Cortex of kidney (tissue), 1 donor: ENCODE measurements at places on chromosomes 7 and 10.

GRCh38 chr7:98659756-98660155 lies 42.7 kb downstream of the NPTX2 start:
- no peak for DNase-seq

- DNase-seq: no peak
Observed at GRCh38 chr10:91313796-91314485, 93.5 kb downstream of the PCGF5 start.

- DNase-seq: no peak
Observed at GRCh38 chr10:123573236-123574108, 92.7 kb upstream of the GPR26 start.

DNA sequence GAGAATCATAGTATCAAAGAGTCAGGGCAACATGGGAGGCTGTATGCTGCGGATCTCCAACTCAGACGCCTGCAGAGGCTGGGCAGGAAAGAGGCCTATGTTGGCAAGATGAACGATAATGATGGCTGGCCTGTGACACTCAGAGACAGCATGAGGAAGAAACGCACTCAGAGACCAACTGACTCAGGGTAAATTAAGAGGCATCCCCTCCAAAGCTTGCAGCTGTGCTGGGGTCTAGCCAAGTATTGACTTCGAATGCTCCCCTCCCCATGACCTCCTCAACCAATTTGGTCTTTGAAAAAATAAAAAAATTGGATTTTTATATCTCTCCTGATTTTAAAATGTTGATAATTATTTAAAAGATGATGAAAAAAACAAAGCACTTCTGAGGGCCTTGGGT lies 718.9 kb downstream of the GRID1 start:
- DNase-seq: no peak

GRCh38 chr10:132450825-132451505 lies 54.0 kb downstream of the PWWP2B start:
- DNase-seq: no peak

DNA sequence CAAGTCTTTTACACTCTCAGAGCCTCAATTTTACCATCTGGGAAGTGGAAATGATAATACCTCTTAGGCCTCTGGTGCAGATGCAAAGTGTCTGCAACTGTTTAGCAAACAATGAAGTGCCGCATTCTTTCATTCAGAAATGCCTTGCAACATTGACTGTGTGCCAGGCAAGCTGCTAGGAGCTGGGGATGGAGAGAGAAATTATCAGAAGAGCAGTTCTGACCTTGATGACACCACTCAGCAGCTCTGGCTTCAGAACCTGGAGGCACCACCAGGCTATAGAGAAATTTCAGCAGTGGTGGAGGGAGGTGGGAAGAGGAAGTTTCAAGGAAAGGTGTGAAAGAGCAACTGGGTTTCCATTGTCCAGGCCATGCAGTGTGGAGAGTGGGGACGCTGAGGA lies 78.1 kb upstream of the HABP2 start:
- no peak for DNase-seq

DNA sequence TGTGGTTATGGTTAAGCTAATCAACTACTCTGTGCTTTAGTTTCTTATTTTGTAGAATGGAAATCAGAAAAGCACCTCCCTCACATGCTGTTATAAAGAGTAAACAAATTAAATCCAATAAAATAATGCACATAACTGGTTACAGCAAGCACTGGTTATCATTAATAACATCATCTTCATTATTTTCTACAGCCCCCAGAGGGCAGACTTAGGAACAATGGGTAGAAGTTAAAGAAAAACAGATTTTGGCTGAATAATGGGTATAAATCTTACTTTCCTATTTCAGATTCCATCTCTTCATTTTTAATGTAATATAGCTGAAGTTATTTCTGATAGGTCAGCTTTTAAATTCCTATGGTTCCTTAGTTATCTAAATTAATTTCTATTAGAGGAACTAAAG lies 126.5 kb downstream of the DOCK4 start:
- DNase-seq: no peak

- no peak for DNase-seq
Observed at GRCh38 chr7:270351-270983, 19.5 kb upstream of the FOXL3 start.

DNA sequence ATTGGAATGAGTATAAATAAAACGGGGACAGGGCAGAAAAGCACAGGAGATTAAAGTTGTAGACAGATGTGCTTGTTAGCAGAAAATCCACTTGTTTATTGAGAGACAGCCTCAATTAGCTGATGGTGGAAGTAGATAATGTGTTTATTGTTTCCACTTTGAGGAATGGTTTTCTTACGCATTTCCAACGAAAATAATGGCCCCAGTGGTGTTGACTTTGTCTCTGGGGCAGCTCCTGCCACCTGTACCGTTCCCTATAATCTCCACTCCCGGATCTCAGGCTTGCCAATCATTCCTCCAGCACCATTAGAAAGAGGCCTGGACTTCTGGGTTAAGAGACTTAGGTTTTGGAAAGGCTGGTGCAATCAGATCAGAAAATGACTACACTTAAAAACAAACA lies 638.7 kb downstream of the PARD3 start:
- no peak for DNase-seq

GRCh38 chr10:86757113-86757972 lies 924 bp downstream of the BMPR1A start:
- DNase-seq: no peak

- DNase-seq: no peak
Observed at GRCh38 chr7:27921081-27921836, 181.3 kb downstream of the TAX1BP1 start.

DNA sequence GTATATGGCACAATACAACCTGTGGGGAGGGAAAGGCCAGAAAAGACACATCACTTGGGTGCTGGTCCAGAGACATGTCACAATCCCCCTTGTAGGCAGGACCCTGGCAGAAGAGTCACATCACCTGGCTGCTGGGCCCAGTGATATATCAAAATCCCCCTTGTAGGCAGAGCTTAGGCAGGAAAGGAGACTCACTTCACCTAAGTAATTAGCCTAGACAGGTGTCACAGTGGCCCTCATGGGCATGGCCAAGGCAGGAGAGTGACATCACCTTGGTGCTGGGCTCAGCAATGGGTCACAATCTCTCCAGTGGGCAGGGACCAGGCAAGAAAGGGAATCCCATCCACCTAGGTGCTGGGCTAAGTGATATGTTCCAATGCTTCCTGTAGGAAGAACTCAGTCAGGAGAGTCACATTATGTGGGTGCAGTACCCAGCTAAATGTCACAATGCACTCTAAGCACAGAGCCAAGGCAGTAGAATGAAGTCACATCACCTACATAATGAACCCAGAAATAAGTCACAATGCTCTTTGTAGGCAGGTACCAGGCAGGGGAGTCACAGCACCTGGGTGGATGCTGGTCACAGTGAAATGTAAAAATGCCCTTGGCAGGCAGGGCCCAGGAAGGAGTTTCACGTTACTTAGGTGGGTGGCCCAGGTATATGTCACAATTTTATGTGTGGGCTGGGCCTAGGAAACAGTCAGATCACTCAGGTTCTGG lies 18.9 kb upstream of the ZNF736 start:
- no peak for DNase-seq

DNA sequence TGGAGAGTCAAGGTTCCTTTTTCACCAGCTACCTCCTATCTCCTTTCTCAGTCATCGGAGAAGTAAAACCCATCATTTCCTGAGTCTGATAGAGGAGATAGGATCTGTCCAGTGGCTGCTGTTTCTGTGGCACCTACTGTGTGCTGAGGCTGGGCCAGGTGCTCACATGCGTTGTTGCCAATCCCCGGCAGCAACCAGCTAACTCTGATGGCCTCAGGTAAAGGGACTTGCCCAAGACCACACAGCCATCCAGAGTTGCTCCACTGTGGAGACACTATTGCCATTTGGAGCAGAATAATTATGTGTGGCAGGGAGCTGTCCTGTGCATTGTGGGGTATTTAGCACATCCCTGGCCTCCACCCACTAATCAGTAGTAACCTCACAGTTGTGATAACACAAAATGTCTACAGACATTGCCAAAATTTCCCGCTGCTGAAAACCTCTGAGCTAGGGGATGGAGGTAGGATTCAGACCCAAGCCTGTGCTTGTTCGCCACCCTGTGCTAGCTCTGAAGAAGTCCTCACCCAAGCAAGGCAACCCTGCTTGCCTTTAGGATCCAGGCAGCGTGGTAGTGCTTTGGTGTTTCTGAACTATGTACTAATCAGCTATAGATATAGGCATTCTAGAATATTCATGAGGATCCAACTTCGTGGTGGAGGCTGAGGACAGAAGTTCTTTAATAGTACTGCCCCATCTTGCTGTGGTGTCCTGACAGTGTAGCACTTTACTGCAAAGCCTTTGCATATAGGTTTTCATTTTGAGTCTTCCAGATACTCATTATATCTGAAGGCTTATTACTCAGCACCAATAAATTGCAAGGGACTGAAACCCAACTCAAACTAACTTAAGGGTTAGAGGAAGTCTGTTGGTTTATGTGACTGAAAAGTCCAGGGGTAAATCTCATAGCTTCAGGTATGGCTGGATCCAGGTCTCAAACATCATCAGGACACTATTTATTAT lies 164.6 kb downstream of the GRK5 start:
- no peak for DNase-seq

- DNase-seq: no peak
Observed at GRCh38 chr7:1050956-1051690, 6.8 kb downstream of the GPR146 start.

DNA sequence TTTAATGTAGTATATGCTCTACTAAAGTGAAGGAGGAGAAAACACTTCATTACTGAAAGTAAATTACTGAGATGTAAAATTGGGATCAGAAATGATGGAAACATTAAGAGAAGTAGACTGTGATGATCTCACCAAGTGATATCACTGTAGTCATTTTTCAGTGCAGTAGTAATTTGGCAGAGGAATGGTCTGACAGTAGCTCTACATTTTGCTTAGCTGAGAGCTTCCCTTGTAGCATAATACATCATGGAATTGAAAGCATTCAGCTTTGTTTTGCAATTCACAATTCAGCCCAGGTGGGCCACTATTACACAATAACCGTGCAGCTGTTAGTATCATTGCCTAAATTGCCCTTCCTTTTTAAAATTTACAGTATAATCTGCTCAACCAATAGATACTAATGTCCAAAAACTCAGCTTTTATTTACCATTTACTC lies 19.4 kb upstream of the CABCOCO1 start:
- no peak for DNase-seq

GRCh38 chr10:34184397-34184796 lies 630.7 kb downstream of the PARD3 start:
- DNase-seq: no peak

DNA sequence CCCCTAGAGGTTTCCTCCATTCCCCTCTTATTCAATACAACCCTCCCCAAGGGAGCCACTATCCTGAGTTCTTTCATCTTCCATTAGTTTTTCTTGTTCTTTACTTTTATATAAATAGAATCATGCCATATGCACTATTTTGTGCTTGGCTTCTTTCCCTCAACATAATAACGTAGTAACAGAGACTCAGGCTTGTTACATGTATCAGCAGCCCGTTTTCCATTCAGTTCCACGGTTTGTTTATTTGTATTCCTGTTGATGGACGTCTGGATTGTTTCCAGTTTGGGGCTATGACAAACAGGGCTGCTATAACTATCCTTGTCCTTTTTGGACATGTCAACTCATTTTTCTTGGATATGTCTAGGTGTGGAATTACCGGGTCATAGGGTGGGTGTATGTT lies 264.4 kb upstream of the MKI67 start:
- DNase-seq: no peak

DNA sequence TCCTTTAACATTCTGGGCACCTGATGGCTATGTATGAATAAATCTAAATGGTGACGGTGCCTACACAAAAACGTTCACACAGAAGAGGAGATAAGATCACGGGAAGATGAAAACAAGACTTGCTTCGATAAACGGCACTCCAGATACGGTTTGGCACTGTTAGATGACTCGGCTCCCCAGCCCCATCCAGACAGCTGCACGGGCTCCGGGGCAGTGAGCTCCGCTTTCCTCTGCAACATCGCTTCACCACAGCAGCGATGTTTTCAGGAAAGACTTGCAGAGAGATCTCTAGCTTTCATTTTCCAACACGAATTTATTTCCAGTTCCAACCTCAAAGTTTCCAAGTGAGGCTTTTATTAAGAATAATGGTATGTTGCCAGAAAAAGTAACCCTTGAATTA lies 132.1 kb downstream of the KLF6 start:
- no peak for DNase-seq

DNA sequence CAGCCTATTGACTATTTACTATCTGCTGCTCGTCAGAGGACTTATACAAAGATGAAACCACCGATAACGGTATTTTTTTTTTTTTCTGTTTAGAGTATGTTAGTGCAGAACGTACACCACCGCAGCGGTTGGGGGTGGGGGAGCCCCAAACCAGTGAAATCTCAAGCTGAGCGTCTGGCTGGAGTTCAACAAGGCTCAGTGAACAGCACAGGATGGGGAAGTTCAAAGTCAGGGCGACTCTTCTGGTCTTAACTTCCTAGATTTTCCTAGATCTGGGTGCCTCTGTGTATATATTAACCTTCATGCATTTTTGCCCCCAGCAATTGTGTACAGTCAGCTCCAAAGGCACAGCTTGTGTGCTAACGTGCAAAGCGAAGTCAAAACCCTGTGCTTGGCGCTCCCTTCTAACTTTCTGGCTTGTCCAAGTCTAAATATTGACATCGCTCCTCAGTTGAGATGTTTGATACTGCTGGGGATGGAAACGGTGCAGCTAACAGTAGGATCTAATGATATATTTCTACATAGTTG lies 1.1 kb downstream of the RHOBTB1 start:
- DNase-seq: no peak

GRCh38 chr7:148261996-148262688 lies 328.4 kb upstream of the C7orf33 start:
- no peak for DNase-seq

DNA sequence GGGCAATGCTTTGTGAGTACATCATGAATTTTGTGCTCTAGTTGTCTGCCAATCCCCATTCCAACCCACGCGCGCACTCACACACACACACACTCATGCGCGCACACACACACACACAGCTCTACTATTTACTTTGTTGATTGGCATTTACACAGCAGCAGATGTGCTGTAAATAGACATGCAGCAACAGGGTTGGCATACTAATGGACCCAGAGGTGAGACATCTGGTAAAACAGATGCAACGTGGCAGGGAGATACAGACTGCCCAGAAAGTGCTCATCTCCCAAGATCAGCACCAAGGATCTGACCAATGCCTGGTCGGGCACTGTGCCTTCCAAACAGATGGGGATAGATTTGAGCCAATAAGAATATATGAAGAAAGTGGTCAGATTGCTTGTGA lies 873.0 kb downstream of the SORCS3 start:
- DNase-seq: no peak

GRCh38 chr10:97427571-97428179 lies 1.7 kb downstream of the PGAM1 start:
- DNase-seq: no peak

DNA sequence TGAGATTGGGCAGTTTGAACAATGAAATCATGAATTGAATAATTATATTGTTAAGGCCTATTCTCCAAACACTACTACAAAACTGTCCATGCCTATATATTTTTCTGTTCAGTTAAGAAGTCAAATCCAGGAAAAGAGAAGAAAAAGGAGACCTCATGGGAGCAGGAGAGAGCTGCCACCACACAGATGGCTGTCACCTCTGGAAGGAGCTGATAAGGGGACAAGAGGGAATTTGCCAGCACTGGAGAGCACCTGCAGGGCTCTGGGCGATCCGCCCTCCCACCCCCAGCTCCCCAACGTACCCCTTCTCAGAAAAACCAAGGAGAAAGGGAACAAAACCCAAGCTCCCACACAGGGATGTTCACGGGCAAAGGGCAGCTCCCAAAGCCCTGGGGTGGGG lies 227.8 kb downstream of the TNS3 start:
- DNase-seq: no peak
